Neural progenitor cell (in vitro differentiated cells): ENCODE measurements at places on chromosomes 13 and 19.

DNA sequence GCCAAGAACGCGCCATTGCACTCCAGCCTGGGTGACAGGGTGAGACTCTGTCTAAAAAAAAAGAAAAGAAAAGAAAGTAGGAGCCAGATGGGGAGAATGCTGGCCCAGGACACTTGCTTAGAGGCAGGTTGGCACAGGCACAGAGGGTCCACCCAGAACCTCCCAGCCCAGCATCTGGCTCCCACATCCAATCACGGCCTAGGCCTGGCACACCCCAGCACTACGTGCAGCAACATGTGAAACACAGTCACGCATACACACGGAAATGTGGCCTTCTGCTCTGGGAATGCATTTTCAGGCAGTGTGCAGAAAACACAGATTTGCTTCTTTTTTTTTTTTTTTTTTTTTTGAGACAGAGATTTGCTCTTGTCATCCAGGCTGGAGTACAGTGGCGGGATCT is 20.9 kb upstream of the FOSB start:
- no peak overlapping the region for H3K27ac ChIP-seq
- no peak overlapping the region for H3K4me3 ChIP-seq
- H3K36me3 ChIP-seq = no peaks in the 10 kb centered on the region
- H3K4me1 ChIP-seq = peaks cover 7% of the 10 kb centered on the region
- peaks cover 33% of the 10 kb centered on the region for H3K27me3 ChIP-seq

DNA sequence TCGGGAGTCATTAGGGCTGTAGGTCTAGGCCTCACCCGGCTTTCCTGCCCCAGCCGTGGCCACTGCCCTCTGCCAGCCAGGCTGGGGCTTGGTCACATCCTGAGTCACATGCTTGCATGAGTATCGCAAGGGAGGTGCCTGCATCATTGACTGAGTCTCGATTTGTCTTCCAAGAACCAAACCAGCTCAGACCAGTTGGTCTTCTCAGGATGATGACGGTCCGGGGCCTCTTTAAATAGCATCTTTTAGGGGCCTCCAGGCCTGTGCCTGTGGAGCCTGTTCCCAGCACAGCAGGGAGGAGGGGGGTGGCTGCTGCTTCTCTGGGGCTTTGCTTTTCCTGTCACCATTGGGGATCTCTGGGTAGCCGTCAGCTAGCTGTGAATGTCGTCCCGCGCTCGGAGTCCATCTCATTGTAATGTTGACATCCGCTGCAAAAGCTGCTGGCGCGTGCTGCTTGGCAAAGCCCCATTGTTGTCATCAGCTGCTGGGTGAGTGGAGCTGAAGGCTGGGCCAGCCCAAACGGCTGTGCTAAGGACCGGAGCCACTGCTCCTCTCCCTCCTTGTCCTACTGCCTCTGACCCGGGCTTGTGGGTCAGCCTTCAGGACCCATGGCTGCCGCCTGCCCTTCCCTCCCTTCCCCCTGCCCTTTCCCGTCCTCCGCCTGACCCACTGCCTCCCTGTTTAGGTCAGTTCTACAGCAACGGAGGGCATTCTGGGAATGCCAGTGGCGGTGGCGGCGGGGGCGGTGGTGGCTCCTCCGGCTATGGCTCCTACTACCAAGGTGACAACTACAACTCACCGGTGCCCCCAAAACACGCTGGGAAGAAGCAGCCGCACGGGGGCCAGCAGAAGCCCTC is 14.3 kb upstream of the QTRT1 start:
- H3K4me3 ChIP-seq = no peak overlapping the region
- H3K36me3 ChIP-seq = peaks cover 14% of the 10 kb centered on the region
- no peak overlapping the region for H3K27ac ChIP-seq

GRCh38 chr13:88000239-88000638 is 329.1 kb downstream of the SLITRK5 start:
- H3K27ac ChIP-seq = no peak overlapping the region
- no peak for DNase-seq
- H3K27me3 ChIP-seq = no peaks in the 10 kb centered on the region

DNA sequence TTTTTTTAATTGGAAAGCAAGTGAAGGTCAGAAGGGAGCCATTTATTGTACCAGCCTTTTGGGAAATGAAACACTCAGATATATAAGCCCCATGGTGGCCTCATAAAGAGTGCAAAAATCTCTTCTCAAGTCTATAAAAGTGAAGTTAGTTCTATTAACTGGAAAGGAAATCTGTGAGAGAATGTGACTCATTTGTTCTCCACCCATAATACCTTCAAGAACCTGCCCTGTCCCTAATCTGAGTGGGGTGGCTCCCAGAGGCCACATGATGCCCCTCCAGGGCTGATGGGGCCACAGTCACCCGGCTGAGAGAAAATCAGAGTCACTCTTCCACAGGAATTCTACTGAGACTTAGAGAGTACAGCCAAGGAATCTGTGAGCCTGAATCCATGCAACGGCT is 65.8 kb upstream of the SERP2 start:
- no peak overlapping the region for H3K27ac ChIP-seq
- DNase-seq = no peak
- no peaks in the 10 kb centered on the region for H3K36me3 ChIP-seq
- peaks cover 30% of the 10 kb centered on the region for H3K4me1 ChIP-seq
- H3K4me3 ChIP-seq = no peak overlapping the region

GRCh38 chr19:13127051-13127450 is 9.0 kb downstream of the NACC1 start:
- no peak overlapping the region for H3K27ac ChIP-seq
- no peaks in the 10 kb centered on the region for H3K36me3 ChIP-seq
- no peak overlapping the region for H3K4me3 ChIP-seq
- no peak for DNase-seq
- no peaks in the 10 kb centered on the region for H3K27me3 ChIP-seq

- DNase-seq = no peak
- no peaks in the 10 kb centered on the region for H3K27me3 ChIP-seq
- H3K27ac ChIP-seq = no peak overlapping the region
- H3K36me3 ChIP-seq = no peaks in the 10 kb centered on the region
- no peak overlapping the region for H3K4me3 ChIP-seq
Measured at GRCh38 chr13:74006666-74007065, 127.5 kb downstream of the KLF12 start.

- H3K27ac ChIP-seq = peak overlapping the region; percentile 1
- no peak for DNase-seq
- H3K4me1 ChIP-seq = peaks cover 11% of the 10 kb centered on the region
- H3K27me3 ChIP-seq = no peaks in the 10 kb centered on the region
- no peaks in the 10 kb centered on the region for H3K36me3 ChIP-seq
Measured at GRCh38 chr19:45115809-45116615, 23.0 kb downstream of the PPP1R37 start.

DNA sequence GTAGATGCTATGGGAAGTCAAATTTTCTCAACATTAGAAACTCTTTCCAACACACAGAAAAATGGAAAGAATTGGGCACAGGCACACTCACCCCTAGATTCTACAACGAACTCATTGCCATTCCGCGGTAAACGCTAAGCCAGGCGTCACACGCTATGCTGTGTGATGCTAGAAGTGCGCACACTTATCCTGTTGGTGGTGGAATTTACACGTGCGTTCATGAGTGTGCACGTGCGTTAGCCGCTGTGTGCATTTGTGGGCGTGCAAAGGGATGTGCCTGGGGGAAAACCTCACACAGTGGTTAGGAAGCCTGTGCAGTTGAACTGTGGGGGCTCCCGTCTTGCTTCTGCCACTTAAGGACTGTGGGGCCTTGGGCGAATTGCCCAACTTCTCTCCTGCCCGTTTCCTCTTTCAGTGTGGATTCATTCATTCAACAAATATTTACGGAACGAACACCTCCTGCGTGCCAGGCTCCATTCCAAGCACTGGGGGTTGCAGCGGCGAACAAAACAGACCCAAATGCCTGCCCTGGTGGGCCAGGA is 7.7 kb downstream of the NFILZ start:
- DNase-seq = no peak
- no peaks in the 10 kb centered on the region for H3K36me3 ChIP-seq
- H3K27me3 ChIP-seq = no peaks in the 10 kb centered on the region
- no peak overlapping the region for H3K4me3 ChIP-seq
- H3K4me1 ChIP-seq = peaks cover 5% of the 10 kb centered on the region
- H3K27ac ChIP-seq = no peak overlapping the region

DNA sequence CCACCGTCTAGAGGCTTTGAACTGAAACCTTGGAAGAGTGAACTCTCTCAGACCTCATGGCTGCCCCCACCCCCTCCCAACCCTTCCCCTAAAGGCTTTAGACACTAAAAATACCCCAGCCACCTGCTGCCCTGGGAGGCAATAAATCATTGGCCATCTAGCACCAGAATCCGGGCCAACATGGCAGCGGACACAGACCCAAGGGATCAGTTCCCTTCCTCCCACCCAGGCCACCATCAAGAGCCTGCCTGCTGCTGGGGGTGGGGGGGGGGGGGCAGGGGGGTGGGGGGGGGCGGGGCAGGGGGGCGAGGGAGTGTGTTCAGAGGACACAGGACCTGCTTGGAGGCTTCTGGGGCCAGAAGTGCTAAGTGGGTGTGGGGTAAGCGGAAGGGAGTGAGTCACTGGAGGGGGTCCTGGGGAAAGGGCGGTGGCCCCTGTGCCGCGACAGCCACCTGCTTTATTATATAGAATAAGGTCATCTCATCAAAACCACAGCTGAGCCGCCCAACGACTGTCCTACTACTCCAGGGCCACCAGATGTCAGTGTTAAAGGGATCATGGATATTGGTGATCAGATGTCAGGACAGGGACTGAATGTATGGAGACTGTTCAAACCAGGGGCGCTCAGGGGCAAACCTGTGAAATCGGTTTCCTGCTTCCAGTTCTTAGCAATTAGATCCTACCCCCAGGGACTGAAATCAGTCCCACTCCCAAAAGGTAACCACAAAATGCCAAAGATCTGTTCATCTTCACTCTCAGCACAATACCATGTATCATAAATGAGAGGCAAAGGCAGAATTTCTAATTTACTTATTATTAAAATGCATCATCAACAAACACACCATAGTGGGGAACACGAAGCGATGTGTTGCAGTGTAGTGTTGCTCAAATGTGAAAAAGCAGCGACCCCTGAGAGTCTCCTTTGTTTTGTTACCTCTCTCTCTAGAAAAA is 24.3 kb downstream of the ARL11 start:
- no peak overlapping the region for H3K27ac ChIP-seq
- H3K4me3 ChIP-seq = no peak overlapping the region
- H3K36me3 ChIP-seq = no peaks in the 10 kb centered on the region
- DNase-seq = peak; percentile 71

DNA sequence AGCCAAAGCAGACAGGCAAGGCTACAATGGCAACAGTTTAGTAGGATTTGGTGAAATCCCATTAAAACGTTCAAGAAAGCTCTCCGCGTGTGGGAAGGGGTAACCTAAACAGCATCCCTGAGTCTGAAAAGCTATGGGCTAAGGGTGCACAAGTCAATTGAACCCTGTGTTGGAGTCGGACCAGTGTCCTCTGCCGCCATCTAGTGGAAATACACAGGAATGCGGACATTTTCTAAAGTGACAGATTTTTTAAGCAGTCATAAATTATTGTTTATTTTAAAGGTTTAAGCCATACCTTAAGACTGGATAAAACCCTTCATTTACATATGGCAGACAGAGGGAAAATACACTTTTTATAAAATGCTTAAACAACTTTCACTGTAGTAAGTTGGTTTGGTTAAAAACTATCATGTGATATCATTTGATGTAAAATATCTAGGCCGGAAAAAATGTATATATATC is 26.5 kb upstream of the LSM14A start:
- H3K4me1 ChIP-seq = peaks cover 6% of the 10 kb centered on the region
- H3K27me3 ChIP-seq = no peaks in the 10 kb centered on the region
- peak; percentile 74 for DNase-seq
- no peaks in the 10 kb centered on the region for H3K36me3 ChIP-seq
- H3K27ac ChIP-seq = no peak overlapping the region
- no peak overlapping the region for H3K4me3 ChIP-seq

- H3K27me3 ChIP-seq = no peaks in the 10 kb centered on the region
- H3K4me1 ChIP-seq = no peaks in the 10 kb centered on the region
- H3K27ac ChIP-seq = no peak overlapping the region
- DNase-seq = no peak
Measured at GRCh38 chr13:64369121-64369520, 2861.0 kb downstream of the PCDH9 start.

GRCh38 chr19:43570174-43570791 is 5.0 kb downstream of the XRCC1 start:
- no peak overlapping the region for H3K4me3 ChIP-seq
- no peak for DNase-seq
- H3K4me1 ChIP-seq = peaks cover 5% of the 10 kb centered on the region
- H3K27me3 ChIP-seq = no peaks in the 10 kb centered on the region
- no peak overlapping the region for H3K27ac ChIP-seq

DNA sequence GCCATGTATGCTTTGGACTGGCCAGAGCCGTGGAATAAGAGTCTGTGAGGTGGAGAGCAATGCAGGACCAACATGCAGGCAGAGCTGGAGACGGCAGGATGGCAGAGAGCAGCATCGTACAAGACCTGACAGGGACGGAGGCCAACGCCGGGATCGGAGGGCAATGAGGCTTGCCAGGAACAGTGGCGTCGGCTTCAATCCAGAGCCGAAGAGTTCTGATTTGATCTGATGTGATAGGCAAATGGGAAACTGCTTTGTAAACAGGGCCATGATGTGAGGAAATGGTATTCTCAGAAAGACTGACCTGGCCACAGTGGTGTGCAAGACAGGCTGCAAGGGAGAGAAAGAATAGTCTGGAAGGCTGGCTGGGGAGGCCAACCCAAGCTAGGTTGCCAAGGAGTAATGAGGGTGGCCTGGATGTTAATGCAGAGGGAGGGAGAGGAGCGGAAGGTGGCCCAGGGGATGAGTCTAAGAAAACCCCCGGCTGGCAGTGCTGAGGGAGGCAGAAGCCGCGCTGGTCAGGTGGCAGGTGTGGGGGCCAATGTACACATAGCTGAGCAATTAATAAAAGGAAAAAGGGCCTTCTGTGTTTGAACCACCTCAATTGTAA is 26.7 kb downstream of the RCBTB2 start:
- no peaks in the 10 kb centered on the region for H3K4me1 ChIP-seq
- no peak overlapping the region for H3K27ac ChIP-seq
- no peaks in the 10 kb centered on the region for H3K36me3 ChIP-seq
- H3K4me3 ChIP-seq = no peak overlapping the region

DNA sequence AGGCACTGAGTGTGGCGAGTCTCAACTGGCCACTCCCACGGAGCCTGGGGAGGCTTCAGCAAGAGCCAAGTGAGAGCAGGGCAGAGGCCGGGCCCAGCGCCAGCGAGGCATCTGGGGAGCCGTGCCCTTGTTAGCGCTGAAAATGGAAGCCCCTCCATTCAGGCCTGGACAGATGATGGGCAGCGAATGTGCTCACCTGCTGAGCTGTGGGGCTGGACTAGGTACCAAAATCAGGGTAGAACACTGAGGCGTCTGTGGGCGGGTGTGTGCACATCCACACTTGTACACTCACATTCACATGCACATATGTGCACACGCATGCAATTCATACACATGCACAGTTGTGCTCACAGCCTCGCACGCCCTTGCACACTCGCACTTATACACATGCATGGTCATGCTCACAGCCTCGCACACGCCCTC is 20.7 kb downstream of the NAXD start:
- no peak for DNase-seq
- no peak overlapping the region for H3K27ac ChIP-seq
- H3K36me3 ChIP-seq = no peaks in the 10 kb centered on the region

GRCh38 chr19:5489551-5489950 is 34.3 kb downstream of the ZNRF4 start:
- H3K4me1 ChIP-seq = peaks cover 47% of the 10 kb centered on the region
- no peak for DNase-seq
- H3K4me3 ChIP-seq = no peak overlapping the region
- H3K27ac ChIP-seq = no peak overlapping the region

- no peaks in the 10 kb centered on the region for H3K27me3 ChIP-seq
- no peak for DNase-seq
- no peak overlapping the region for H3K27ac ChIP-seq
- no peak overlapping the region for H3K4me3 ChIP-seq
- H3K4me1 ChIP-seq = peaks cover 23% of the 10 kb centered on the region
- H3K36me3 ChIP-seq = no peaks in the 10 kb centered on the region
Measured at GRCh38 chr19:4365341-4365740, 22.0 kb downstream of the MPND start.
